ENCODE measurements at places on chromosomes 4 and X.

DNA sequence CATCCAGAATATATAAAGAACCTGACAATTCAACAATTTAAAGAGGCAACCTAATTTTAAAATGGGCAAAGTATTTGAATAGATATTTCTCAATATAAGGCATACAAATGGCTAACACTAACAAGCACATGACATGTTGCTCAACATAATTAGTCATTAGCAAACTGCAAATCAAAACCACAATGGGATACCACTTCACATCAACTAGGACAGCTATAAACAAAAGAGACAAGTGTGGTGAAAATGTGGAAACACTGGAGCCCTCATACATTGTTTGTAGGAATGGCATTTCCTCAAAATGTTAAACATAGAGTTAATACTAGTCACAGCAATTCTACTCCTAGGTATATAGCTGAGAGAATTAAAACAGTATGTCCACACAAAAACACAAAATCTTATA is 96.7 kb downstream of the CORIN start:
- no peak for DNase-seq

- DNase-seq: no peak
Measured at GRCh38 chr4:52244103-52244775, 193.1 kb downstream of the SPATA18 start.

DNA sequence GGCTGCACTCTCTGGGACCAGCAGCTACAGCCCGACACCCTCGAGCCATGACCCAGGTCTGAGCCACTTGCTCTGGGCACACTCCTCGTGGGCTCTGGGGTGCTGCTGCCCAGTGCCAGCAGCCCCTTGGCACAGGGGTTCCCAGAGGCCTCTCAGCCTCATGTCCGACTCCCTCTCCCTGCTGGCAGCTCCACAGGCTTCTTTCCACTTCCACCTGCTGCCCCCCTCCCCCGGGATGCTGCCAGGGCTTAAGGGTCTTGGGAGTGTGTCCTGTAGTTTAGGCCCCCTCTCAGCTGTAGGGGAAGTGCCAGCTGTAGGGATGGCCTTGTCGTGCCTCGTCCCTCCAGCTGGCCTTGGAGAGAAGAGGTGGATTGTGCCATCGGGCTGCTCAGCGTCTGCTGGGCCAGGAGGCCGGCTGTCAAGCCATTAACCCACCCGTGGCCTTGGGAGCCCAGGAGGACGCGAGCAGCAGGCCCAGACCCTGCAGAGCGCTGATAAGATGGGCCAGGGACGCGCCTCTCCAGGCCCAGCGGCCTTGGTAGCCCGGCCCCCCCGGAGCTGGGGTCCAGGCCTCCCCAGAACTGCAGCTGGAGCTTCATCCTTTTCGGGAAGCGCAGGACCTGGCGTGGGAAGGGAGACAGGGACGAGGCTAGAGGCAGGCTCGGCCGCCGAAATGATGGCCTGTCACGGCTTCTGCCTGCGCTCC is 1.0 kb upstream of the USP27X start:
- no peak for DNase-seq

GRCh38 chr4:150960818-150961217 is 54.3 kb downstream of the LRBA start:
- DNase-seq: peak; percentile 9

- DNase-seq: no peak
Measured at GRCh38 chr4:6463311-6464289, 8.8 kb downstream of the PPP2R2C start.

Data from activated T-cell treated with anti-CD3 and anti-CD28 coated beads for 1 hour (primary cell).